Urinary bladder (tissue), 4 donors: ENCODE measurements at places on chromosomes 2 and 18. TPM values are rescaled to one million over a fixed set of nuclear protein-coding genes. Genes with fewer than 3 reads are reported as not detected.

The TMEM163 gene
- 1.6 TPM for total RNA-seq

The SPEG gene
- 31.2 TPM for total RNA-seq

- no peak for DNase-seq
These were observed 549 bp upstream of the PSMD14 start for GRCh38 chr2:161307676-161308075.

- DNase-seq = no peak
These were observed 4.6 kb downstream of the SLC35F6 start for GRCh38 chr2:26768759-26769088.

GRCh38 chr2:9807555-9808305 is 35.5 kb upstream of the TAF1B start:
- no peak for DNase-seq

- DNase-seq = peak; percentile 77
These were observed 163.9 kb downstream of the LDLRAD4 start for GRCh38 chr18:13382366-13382953.

DNA sequence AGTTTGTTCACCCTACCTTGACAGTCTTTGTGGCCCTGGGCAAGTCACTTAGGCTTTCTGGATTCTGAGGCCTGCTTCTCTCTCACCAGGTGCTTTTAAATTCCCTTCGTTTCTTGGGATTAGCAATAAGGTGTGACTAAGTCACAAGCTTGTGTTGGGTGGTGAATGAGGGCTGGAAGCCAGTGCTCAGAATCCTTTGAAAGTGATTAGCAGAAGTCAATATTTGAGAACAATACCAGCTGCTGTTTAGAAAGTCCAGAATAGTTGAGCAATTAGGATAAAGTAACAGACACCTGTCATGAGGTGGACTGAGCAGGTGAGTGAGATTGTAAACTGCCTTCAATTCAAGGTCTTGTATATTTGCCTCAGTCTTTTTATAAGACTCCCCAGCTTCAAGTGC is 19.3 kb upstream of the MGAT5 start:
- no peak for DNase-seq
